Neural progenitor cell (in vitro differentiated cells): ENCODE measurements at places on chromosomes 3 and 15.

DNA sequence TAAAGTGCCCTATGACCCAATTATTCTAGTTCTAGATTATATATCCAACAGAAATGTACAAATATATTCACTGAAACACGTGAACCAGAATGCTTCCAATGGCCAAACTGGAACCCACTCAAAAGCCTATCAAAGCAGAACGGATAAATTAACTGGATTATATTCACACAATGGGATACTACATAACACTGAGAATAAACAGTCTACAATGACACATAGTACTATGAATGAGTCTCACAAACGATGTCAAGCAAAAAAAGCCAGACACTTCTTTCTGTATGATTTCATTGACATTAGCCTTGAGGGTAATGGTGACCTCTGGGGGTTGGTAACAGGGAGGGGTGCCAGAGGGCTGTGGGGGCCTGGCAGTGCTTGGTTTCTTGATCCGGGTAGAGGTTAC lies 50.9 kb upstream of the HACD2 start:
- DNase-seq = no peak

DNA sequence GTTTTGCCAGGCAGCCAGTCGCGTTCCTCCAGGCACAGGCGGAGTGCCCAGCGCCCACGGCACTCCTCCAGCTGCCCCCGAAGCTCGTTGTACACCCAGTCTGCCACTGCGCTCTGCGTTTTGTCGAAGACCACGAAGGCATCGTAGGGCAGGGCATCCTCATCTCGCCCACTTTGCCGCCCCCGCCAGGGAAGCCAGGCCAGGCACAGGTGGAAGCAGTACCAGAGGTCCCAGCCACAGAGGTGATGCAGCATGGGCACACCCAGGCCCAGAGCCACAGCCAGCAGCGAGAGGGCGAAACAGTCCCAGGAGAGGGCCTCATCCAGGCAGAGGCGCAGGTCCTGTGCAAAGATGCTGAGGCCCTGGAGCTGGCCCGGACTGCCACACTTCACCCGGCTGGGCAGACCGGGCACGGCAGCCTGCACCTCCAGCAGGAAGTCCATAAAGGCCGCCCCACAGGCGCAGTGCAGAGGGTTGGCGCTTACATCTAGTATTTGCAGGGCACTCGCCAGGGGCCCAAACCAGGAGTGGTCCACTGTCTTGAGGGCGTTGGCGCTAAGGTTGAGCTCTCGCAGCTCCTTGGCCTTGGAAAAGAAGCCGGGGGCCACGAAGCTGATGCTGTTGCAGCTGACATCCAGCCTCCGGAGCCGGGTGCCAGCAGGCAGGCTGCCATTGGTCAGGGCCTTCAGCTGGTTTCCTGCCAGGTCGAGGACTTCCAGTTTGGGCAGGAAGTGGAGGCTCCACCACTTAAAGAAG lies 3.7 kb downstream of the TLR9 start:
- DNase-seq = no peak

- no peak for DNase-seq
These were observed 211.1 kb downstream of the PTPRG start for GRCh38 chr3:61772456-61772855.

- DNase-seq = no peak
These were observed 28.6 kb downstream of the RLBP1 start for GRCh38 chr15:89192766-89193165.

DNA sequence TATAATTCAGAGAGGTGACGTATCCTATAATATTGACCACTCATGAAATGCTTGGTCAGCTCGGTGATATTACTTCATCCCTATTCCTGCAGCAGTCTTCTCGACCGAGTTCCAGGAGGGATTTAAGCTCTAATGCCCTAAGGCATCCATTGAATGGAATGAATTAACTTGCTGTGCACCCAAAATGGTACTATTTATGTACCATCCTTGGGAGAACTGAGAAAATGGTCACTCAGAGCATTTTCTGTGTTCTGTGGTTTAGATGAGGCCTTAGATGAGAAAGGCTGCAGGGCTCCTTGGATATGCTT lies 638 bp downstream of the BLOC1S6 start:
- DNase-seq = peak; percentile 51

GRCh38 chr3:108940568-108941263 lies 13.0 kb downstream of the GUCA1C start:
- DNase-seq = no peak

DNA sequence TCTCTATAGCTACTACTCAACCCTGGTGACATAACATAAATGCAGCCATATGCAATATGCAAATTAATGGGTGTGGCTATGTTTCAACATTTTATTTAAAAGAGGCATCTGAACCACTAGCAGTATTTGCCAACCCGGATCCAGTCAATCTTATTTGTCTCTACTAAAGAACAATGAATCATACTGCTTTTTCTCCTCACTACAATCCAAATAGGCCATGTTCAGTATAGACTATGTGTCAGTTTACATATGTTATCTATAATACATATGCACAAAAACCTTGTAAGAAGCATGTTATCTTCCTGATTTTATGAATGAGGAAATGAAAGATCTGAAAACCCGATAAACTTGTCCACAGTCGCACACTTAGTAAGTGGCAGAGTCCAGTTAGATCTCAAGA lies 125.7 kb downstream of the STAG1 start:
- DNase-seq = no peak

GRCh38 chr15:82650046-82650670 lies 3.0 kb upstream of the CPEB1 start:
- no peak for DNase-seq

- no peak for DNase-seq
These were observed 43.6 kb downstream of the DMXL2 start for GRCh38 chr15:51579012-51579411.

GRCh38 chr3:139302084-139302800 lies 41.6 kb upstream of the MRPS22 start:
- no peak for DNase-seq

- no peak for DNase-seq
These were observed 666.9 kb downstream of the MECOM start for GRCh38 chr3:168996622-168997021.

DNA sequence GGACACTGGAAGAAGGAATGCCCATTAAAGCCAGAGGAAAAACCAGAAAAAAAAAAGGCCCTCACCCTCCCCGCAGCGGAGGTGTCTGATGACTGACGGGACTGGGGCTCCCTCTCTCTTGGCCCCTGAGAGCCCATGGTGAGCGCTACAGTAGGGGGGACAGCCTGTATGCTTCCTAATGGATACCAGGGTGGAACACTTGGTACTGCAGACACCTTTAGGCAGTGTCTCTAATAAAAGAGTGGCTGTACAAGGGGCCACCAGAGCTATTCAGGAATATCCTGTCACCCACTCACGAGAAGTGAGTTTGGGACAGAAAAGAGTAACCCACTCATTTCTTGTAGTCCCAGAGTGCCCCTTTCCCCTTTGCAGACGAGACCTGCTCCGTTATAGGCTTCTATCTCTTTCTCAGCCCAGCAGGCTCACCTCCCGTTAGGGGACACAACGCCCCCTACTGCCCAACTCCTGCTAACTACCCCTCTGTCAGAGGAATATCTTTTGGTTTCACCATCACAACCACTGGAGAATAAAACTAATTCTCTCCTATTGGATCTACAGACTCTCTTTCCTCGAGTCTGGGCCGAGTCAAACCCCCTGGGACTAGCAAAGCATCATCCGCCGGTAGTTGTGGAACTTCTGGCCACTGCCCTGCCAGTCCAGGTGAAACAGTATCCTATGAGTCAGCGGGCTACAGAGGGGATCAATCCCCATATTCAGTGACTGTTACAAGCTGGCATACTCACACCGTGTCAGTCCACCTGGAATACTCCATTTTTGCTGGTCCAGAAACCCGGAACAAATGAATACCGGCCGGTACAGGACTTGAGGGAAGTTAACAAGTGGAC lies 40.8 kb downstream of the ZBTB11 start:
- DNase-seq = peak; percentile 77

- DNase-seq = no peak
These were observed 79.8 kb upstream of the SOX2 start for GRCh38 chr3:181631901-181632300.

DNA sequence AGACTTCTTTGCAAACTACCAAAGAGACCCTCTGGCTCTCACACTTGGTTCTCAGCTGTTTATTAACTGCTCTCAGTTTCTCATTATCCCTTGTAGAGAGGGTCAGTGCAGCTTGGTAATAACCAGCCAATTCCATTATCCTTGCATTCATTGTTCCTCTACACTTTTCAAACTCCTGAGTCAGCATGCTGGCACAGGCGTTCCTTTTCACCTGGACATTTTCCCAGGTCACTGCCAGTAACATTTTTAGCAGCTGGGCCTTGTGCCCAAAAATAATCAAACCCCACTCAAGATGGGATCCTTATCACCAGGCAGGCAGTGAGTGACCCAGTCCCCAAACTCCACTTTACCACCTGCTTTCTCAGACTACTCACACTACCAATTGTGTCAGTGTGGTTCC lies 4.8 kb upstream of the SUMF1 start:
- no peak for DNase-seq

- no peak for DNase-seq
These were observed 189.4 kb upstream of the CD96 start for GRCh38 chr3:111352585-111352984.

GRCh38 chr3:24296441-24297205 lies 198.0 kb downstream of the THRB start:
- peak; percentile 16 for DNase-seq

GRCh38 chr3:16319723-16320122 lies 54.7 kb downstream of the OXNAD1 start:
- DNase-seq = no peak

GRCh38 chr3:72280876-72281275 lies 495.9 kb upstream of the PROK2 start:
- DNase-seq = no peak

DNA sequence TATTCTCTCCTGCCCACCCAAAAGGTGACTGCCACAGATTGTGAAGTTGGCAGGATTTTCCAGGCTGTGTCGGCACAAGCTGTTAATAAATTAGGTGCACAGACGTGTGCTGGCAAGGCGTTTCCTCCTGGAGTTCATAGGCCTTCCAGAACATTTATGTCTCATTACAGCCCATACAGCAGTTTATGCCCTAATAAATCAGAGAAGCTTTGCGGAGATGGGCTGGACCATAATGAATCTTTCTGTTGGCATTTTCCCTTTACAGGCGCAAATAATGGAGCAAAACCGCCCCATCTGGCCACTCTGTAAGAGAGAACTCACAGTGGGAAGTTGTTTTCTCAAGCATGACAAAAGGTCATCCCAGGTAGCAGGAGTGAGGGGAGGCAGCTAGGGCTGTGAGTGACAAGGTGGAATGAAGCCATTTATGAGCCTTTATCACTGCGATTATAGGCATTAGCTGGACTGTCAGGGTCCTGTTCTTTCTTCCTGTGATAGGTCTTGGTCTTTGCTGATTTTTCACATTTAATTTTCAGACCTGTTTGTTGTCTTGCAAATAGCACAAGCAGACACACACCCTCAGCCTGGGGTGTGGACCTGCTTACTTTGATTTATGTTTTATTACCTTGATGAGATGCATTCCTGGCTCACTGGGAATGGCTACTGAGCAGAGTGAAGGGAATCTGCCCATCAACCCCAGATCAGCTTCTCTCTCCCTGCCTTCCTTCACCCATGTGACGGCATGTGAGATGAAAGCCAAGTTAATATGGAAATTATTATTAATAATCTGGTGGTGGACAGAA lies 257.5 kb downstream of the LRTM1 start:
- peak; percentile 44 for DNase-seq

GRCh38 chr3:149655826-149656574 lies 1.8 kb downstream of the WWTR1 start:
- no peak for DNase-seq

GRCh38 chr3:148077318-148077923 lies 620.3 kb upstream of the AGTR1 start:
- peak; percentile 36 for DNase-seq

- DNase-seq = no peak
These were observed 13.7 kb upstream of the SEMA3B start for GRCh38 chr3:50255251-50255615.

DNA sequence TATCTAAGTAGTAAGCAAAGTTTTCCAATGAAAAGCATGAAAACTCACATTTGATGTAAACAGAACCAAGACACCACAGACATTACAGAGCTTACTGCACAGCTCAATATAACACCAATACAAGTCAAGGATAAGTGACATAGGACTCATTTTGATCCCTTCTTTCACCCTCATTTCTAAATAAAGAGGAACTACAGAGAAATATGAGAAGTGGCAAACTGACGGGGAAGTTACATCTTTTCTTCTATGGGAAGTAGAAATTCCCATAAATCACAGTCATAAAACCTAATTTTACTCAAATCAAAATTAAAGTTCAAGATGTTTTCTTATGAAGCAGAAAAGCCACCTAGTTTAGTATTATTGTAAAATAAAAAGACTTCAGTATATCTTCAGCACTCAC lies 3.8 kb downstream of the ATG3 start:
- DNase-seq = no peak

GRCh38 chr3:189710620-189711402 lies 79.6 kb downstream of the TP63 start:
- DNase-seq = no peak

DNA sequence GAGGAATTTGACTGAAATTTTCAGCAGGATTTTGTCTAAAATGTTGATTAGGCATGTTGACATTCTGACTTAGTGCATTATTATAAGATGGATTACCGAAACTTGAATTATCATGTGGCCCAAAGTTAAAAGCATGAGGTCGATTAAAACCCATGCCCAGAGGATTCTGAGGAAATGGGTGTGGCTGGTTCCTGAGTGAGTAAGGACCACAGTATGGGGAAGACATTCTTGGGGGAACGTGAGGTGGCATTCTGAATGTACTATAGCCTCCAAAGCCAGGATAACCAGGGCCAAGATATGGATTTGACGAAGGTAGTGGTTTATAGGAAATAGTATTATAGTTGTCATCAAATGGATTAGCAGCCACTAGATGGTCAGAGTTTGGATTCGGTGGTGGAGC lies 38.7 kb upstream of the DNAAF4 start:
- no peak for DNase-seq

- no peak for DNase-seq
These were observed 962.2 kb downstream of the TUSC7 start for GRCh38 chr3:117671722-117672318.

DNA sequence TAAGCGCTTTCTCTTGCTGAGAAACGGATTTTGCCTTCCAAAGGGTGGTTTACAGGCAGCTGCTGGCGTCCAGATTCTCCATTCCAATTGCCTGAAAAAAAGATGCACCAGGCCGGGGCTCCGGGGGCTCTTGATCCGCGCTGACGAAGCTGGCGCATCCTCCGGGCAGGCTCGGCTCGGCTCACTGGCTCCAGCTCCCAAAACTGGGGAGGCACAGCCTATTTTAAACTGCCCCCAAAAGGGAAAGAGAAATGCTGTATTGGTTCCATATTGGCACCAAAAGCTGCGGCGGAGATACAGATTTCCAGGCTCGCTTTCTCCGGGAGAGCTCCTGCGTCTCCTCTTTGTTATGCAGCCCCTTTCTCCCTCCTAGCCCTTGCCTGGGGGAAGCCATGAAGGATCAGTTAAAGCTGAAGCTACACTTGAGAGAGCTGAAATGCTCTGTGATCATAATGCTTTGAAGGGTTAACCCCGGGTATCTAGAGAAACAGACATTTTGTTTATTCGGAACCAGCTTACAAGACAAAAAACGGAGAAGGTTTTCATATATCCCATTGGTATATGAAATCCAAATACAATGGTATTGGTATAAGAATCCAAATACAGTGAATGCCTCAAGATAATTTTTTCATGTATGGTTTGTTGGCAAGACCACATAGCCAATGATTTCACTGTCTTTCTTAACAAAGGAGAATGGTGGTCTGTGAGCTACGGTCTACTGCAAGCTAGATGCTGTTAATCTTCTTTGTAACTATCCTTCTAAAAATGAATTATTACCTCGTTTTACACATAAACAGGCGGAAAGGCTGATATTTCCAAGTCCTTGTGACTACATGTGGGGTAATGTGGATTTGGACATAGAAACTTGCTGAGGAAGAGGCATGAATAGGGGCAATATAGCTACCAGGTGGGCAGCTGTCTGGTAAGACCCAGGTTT lies 693 bp downstream of the CD200 start:
- DNase-seq = peak; percentile 60
